ENCODE measurements at places on chromosomes 1 and 21. TPM values are rescaled to one million over a fixed set of nuclear protein-coding genes. Genes with fewer than 3 reads are reported as not detected.

The SNX7 gene
- 48.1 TPM for total RNA-seq

The ETNK2 gene
- 2.3 TPM for total RNA-seq

The CR1L gene
- total RNA-seq = not detected

The MRPL24 gene
- total RNA-seq = 66.7 TPM

The CD101 gene
- 0.14 TPM for total RNA-seq

The TFF3 gene
- total RNA-seq = not detected

The CLCNKA gene
- total RNA-seq = 0.09 TPM

The TCP10L gene
- 0.28 TPM for total RNA-seq

The RNU1-2 gene
- total RNA-seq = 3,030 TPM

The SLC16A1 gene
- 120 TPM for total RNA-seq

The MRPS6 gene
- 9.2 TPM for total RNA-seq

The HSPA6 gene
- 0.57 TPM for total RNA-seq

The LCE1C gene
- not detected for total RNA-seq

The IL19 gene
- not detected for total RNA-seq

The NIBAN1 gene
- 52.6 TPM for total RNA-seq

The LCE1D gene
- not detected for total RNA-seq

The CNTN2 gene
- total RNA-seq = not detected

The POU3F1 gene
- not detected for total RNA-seq

The SH2D5 gene
- total RNA-seq = 2.4 TPM

The PTGER3 gene
- 3.8 TPM for total RNA-seq

The ACTN2 gene
- 0.14 TPM for total RNA-seq

The GSTM5 gene
- 8.5 TPM for total RNA-seq

The PDE9A gene
- total RNA-seq = 6.0 TPM

The KRTAP11-1 gene
- total RNA-seq = not detected

The SYT14 gene
- 0.65 TPM for total RNA-seq

The LYSMD1 gene
- total RNA-seq = 6.5 TPM

The ILDR2 gene
- under 0.01 TPM for total RNA-seq

The VWA1 gene
- total RNA-seq = 2.8 TPM

The SLC45A3 gene
- 2.1 TPM for total RNA-seq

The SELENBP1 gene
- 75.7 TPM for total RNA-seq

The OR6K3 gene
- not detected for total RNA-seq

The CCDC185 gene
- not detected for total RNA-seq

The FAM151A gene
- total RNA-seq = not detected

The DMRTB1 gene
- not detected for total RNA-seq

The KIRREL1 gene
- total RNA-seq = 131 TPM

The SLC6A17 gene
- 0.09 TPM for total RNA-seq

The AUNIP gene
- 0.28 TPM for total RNA-seq

The CD1E gene
- not detected for total RNA-seq

The SLC1A7 gene
- total RNA-seq = 1.00 TPM

The CATSPERE gene
- total RNA-seq = 1.0 TPM

The RIIAD1 gene
- total RNA-seq = not detected

The FGR gene
- not detected for total RNA-seq

The FCGR1A gene
- not detected for total RNA-seq
